GM13977 (cell line): ENCODE measurements at places on chromosomes 5 and 9.

DNA sequence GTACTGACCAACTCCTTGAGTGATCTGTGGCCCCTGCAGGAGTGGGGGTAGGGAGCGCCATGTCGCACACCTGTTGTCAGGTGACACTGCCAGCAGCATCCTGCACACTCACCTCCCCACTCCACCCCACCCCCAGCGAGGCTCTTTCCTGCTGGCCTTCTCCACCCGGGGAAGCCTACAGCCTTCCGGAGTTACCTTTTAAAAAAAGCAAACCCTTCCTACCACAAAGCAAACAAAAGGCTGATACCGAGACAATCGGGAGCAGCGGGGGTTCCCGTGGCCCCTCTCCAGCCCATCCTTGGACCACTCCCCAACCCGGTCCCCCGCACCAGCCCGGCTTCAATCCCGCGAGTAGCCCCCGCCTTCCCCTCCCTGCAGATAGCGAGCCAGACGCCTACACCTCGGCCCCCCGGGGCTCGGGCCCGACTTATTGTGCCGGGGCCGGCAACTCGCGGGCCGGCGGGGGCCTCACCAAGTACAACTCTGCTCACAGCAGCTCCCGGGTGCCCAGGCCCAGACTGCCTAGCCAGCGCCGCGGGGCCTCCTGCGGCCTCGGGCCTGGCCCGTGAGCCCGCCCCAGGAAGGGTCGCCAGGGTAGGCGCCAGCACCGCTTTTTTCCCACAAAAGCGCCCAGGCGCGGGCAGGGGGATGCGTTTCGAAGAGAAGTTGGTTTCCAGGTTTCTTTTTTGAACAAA, 724 bp downstream of the MACROH2A1 start:
- peak; percentile 54 for DNase-seq

DNA sequence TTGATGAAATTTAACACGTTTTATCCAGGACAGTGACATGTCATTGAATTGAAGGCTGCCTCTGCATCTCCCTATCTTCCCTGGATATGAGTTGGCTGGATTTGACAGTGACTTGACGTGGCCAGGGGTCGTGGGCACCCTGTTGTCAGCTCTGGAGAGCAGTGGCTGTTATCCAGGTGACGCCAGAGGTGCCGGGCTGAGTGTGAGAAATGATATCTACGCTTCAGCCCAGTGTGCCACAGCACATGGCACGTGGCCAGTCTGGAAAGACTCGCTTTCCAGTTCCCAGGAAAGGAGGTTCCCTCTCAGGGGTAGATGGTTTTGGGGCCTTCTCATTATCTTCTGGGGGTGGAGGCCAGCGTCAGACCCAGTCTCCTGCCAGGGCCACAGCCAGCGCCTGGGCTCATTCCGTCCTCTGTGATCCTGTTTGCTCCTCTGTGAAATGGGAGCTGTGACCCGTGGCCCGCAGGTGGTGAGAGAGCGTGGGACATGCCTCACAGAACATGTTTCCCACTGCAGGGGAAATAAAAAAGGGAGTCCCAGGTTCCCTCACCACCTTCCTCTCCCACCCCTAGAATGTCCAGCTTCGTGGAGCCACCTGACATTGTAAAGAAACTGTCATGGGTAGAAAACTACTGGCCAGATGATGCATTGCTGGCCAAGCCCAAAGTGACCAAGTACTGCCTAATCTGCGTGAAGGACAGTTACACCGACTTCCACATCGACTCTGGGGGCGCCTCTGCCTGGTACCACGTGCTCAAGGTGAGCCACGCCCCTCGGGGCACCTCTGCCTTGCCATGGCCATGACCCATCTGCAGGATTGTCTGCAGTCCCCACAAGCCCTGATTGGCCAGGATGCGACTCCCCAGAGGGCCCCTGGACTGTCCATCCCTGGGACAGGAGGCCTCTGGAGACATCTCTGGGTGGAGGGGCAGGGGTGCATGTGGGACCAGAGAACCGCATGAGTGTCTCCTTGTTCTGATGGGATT, 76.5 kb downstream of the PHF2 start:
- no peak for DNase-seq

- no peak for DNase-seq
Measured at GRCh38 chr9:129412814-129413536, 207.9 kb downstream of the C9orf50 start.

GRCh38 chr5:125313555-125313954, 567.1 kb upstream of the ZNF608 start:
- no peak for DNase-seq
